ENCODE measurements at places on chromosomes 11 and 22. TPM values are rescaled to one million over a fixed set of nuclear protein-coding genes. Genes with fewer than 3 reads are reported as not detected.

DNA sequence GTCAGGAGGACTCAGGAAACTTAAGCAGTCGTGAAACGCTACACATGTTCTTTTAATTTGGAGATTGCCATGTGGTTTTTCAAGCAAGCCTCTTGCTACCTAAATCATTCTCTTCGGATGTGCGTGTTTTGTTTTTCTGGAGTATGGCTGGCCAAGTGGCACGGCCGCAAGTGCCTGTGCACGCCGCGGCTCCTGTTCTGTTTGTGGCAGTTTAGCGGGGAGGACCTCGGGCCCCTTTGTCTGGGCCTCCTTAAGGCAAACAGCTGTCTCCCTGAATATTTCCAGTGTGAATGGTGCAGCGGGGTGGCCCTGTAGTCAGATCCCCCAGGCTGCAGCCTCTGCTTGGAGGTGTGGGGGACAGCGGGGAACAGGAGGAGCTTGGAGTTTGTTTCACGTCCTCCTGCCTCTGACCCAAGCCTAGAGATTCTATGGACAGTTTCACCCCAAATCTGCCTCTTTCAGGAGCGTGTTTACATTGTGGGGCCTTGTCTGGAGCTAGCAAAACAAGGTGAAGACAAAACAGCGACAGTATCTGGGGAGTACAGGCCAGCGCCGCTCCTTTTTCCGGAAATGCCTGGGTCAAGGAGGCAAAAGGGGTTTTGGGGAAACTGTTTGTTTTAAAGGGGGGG is 1.3 kb downstream of the LRP5 start:
- H3K27me3 ChIP-seq = no peaks in the 10 kb centered on the region
- peaks cover 29% of the 10 kb centered on the region for H3K4me1 ChIP-seq
- no peaks in the 10 kb centered on the region for H3K36me3 ChIP-seq
- no peak overlapping the region for H3K27ac ChIP-seq
- peak overlapping the region; percentile 81 for H3K4me3 ChIP-seq

ADM gene
- 2.0 TPM for total RNA-seq

MAPK11 gene
- total RNA-seq = 27.1 TPM

OR52N1 gene
- total RNA-seq = not detected

DNA sequence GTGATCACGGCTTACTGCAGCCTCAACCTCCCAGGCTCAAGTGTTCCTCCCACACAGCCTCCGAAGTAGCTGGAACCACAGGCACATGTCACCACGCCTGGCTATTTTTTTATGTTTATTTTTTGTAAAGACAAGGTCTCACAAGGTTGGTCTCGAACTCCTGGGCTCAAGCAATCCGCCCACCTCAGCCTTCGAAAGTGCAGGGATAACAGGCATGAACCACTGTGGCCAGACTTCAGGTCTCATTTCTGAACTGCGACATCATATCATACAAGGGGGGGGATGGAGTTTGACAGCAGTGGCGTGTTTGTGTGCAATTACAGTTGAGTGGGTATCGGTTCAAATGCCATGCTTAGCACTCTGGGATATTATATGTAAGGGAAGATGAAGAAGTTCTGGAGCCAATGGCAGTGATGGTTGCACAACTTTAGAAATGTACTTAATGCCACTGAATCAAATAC is 6.9 kb downstream of the NAALADL1 start:
- H3K4me3 ChIP-seq = no peak overlapping the region
- H3K27ac ChIP-seq = no peak overlapping the region
- no peak for DNase-seq
